ENCODE measurements at places on chromosomes 12 and 14.

DNA sequence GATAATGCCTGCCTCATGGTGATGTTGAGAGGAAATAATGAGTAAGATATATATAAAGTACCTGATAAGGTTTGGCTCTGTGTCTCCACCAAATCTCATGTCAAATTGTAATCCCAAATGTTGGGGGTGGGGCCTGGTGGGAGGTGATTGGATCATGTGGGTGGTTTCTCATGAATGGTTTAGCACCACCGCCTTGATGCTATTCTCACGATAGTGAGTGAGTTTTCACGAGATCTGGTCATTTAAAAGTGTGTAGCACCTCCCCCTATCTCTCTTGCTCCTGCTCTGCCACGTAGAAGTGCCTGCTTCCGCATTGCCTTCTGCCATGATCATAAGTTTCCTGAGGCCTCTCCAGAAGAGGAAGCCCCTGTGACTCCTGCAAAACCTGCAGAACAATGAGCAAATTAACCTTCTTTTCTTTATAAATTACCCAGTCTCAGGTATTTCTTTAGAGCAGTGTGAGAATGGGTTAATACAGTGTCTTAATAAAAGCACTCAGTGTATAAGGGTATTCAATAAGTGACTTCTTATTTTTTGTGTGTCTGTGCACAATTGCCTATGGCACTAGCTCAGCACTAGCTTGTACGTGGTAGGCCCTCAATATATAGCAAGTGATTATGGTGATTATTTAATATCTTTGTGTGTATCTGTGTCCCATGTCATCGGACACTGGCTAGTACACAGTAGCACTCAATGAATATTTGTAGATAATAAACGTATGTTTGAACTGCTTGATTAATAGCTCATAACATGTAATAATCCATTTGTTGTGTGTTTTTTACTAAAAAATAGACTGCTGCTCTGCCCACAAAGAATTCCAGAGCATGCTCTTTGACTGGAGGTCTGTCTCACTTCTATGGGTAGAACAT, 138.1 kb upstream of the LMNTD1 start:
- H3K36me3 ChIP-seq = no peaks in the 10 kb centered on the region
- no peaks in the 10 kb centered on the region for H3K4me1 ChIP-seq
- no peak overlapping the region for H3K4me3 ChIP-seq
- DNase-seq = no peak

DNA sequence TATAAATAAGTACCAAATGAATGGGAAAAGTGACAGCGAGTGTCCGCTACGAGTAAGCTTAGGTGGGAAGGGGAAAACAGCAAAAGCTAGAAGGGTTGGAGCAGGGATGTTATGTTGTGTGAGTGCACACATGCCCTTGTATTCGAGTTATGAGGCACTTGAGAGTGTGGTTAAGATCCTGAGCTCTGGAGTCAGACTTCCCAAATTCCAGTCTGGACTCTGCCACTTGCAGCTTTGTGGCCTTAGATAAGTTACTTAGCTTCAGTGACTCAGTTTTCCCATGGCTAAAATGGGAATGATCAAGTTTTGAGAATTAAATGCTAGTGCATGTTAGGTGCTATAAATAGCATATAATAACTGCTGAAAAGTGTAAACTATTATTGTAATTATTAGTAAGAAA, 44.9 kb downstream of the KTN1 start:
- H3K4me1 ChIP-seq = no peaks in the 10 kb centered on the region
- no peak overlapping the region for H3K4me3 ChIP-seq
- no peak for DNase-seq
- H3K27ac ChIP-seq = no peak overlapping the region
- no peaks in the 10 kb centered on the region for H3K27me3 ChIP-seq

- H3K4me1 ChIP-seq = peaks cover 14% of the 10 kb centered on the region
- peak within 1 kb of the TSS; percentile 60 for H3K27ac ChIP-seq
- DNase-seq = peak; percentile 84
- H3K27me3 ChIP-seq = no peaks in the 10 kb centered on the region
These were observed at the start of gene SLC48A1 for GRCh38 chr12:47773062-47773857. TSS of gene SLC48A1 (plus strand) at chr12:47773238. CDS start at chr12:47773305, 67 bp downstream.

- no peaks in the 10 kb centered on the region for H3K36me3 ChIP-seq
- no peaks in the 10 kb centered on the region for H3K4me1 ChIP-seq
- H3K27me3 ChIP-seq = no peaks in the 10 kb centered on the region
- no peak overlapping the region for H3K27ac ChIP-seq
- no peak for DNase-seq
These were observed 12.4 kb upstream of the GYS2 start for GRCh38 chr12:21617030-21617429.

GRCh38 chr14:86404425-86404824, 874.5 kb downstream of the FLRT2 start:
- H3K4me3 ChIP-seq = no peak overlapping the region
- DNase-seq = no peak
- no peaks in the 10 kb centered on the region for H3K27me3 ChIP-seq
- H3K27ac ChIP-seq = no peak overlapping the region

- no peaks in the 10 kb centered on the region for H3K4me1 ChIP-seq
- no peak overlapping the region for H3K4me3 ChIP-seq
- no peaks in the 10 kb centered on the region for H3K36me3 ChIP-seq
- H3K27ac ChIP-seq = no peak overlapping the region
- no peak for DNase-seq
These were observed 94.1 kb downstream of the SLC15A4 start for GRCh38 chr12:128729628-128730121.

- no peak for DNase-seq
- no peak overlapping the region for H3K4me3 ChIP-seq
- no peaks in the 10 kb centered on the region for H3K27me3 ChIP-seq
- no peak overlapping the region for H3K27ac ChIP-seq
- H3K4me1 ChIP-seq = no peaks in the 10 kb centered on the region
- no peaks in the 10 kb centered on the region for H3K36me3 ChIP-seq
These were observed 37.5 kb downstream of the RPGRIP1 start for GRCh38 chr14:21317398-21317797.

GRCh38 chr12:67477681-67478265, 170.8 kb upstream of the DYRK2 start:
- H3K27ac ChIP-seq = no peak overlapping the region
- H3K27me3 ChIP-seq = no peaks in the 10 kb centered on the region
- H3K36me3 ChIP-seq = no peaks in the 10 kb centered on the region
- no peak overlapping the region for H3K4me3 ChIP-seq
- DNase-seq = no peak

GRCh38 chr12:12705838-12706520, 10.0 kb upstream of the GPR19 start:
- H3K4me3 ChIP-seq = no peak overlapping the region
- H3K27ac ChIP-seq = no peak overlapping the region
- no peaks in the 10 kb centered on the region for H3K27me3 ChIP-seq
- DNase-seq = no peak
- H3K36me3 ChIP-seq = no peaks in the 10 kb centered on the region

Data from kidney (tissue), 22 donors.